ENCODE measurements at places on chromosomes 3 and 15. TPM values are rescaled to one million over a fixed set of nuclear protein-coding genes. Genes with fewer than 3 reads are reported as not detected.

Gene CHDH
- 2.7 TPM for total RNA-seq

Gene HHATL
- total RNA-seq = not detected

Gene HESX1
- total RNA-seq = 0.23 TPM

Gene GRK7
- total RNA-seq = not detected

Gene KLHL40
- not detected for total RNA-seq

Gene TNFAIP8L3
- total RNA-seq = 3.9 TPM

Gene CLASP2
- 17.4 TPM for total RNA-seq

Gene ECT2
- 91.7 TPM for total RNA-seq

Gene TBL1XR1
- 18.3 TPM for total RNA-seq

Gene IQCH
- 1.6 TPM for total RNA-seq
